ENCODE measurements at places on chromosomes 1 and 21. TPM values are rescaled to one million over a fixed set of nuclear protein-coding genes. Genes with fewer than 3 reads are reported as not detected.

- no peak for ATAC-seq
Observed at GRCh38 chr21:45367402-45368351, 37.3 kb upstream of the COL18A1 start.

GRCh38 chr1:165697491-165697880 lies 876 bp downstream of the ALDH9A1 start:
- ATAC-seq = no peak

The LRRC7 gene
- total RNA-seq = 0.08 TPM

The ETV3L gene
- total RNA-seq = not detected

- ATAC-seq = no peak
Observed at GRCh38 chr1:47533793-47534328, 96.0 kb downstream of the FOXD2 start.

The ABCG1 gene
- total RNA-seq = 4.2 TPM

DNA sequence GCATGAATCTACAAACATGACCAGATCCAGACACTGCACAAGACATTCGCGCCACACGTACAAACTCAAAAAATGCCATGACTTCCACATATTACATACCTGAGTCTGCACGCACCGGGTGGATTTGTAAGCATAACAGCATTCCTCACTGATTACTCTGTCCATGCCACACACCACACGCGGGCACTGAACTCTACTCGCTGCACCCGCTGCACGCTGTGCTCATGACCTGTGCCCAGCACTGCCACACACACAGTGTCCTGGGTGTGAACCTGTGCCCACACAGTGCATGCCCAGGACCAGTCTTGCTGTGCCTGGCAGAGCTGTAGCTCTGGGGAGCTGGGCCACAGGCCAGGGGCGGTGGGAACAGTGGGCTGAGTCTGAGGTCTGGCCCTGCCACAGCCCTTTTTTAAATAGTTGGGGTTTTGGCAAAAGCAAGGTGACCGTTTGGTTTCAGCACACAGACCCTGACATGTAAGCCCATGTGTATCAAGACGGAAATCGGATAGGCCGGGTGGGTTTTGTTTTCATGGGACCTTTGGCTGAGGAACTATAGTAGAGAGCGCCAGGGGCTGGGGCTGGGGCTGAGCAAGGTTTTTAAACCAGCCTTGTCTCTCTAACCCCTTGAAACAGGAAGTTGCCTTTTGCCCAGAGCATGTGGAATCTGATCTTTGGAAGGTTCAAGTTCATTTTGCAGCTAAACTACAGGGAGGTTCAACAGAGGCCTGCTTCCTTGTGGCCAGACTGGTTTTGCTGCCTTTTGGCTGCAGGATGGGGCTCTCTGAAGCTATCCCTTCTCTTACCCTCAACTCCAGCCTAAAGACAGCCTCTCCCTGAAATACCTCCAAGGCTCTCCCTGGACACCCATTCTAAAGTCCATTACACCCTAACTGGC lies 12.3 kb upstream of the GOLT1A start:
- peak; percentile 83 for ATAC-seq

- ATAC-seq = no peak
Observed at GRCh38 chr1:41901551-41901950, 17.2 kb downstream of the HIVEP3 start.

DNA sequence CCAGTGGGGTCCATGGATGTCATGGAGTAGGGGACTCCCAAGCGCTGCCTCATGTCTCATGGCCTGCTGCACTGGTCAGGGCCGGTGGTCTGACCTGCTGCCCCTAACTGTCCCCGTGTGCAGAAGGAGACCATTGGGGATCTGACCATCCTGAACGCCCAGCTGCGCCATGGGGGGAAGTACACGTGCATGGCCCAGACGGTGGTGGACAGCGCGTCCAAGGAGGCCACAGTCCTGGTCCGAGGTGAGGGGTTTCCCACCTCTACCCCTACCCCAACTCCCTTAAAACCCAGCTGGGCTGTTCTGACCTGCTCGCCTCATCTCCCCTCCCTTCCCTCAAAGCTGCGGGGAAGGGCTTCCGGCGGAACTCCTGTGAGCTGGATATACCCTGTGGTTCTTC lies 18.6 kb downstream of the TMEM81 start:
- ATAC-seq = no peak

DNA sequence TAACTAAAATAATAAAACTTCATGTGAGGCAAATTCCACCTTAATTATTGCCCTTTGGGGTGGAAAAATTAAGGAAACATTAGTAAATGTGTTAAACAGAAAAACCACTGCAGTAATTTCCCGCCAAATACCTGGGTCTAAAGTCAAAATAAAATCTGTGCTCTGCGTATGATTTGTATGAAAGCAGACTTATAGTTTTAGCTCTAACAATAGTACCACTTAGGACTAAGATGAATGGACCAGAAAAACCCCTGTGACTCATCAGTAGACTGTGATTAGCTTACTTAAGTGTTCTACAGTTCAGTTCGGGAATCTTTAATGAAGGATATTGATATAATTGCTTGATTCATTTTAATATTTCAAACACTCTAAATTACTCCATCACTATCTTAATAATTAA lies 23.3 kb upstream of the C1orf105 start:
- ATAC-seq = peak; percentile 62

The CR1L gene
- not detected for total RNA-seq

GRCh38 chr1:24186993-24187790 lies at the start of gene IFNLR1:
TSS of gene IFNLR1 (minus strand) at chr1:24187289. CDS start at chr1:24187248, 41 bp downstream.
- ATAC-seq = peak; percentile 80

GRCh38 chr1:75655931-75656330 lies 45.0 kb upstream of the SLC44A5 start:
- ATAC-seq = no peak

DNA sequence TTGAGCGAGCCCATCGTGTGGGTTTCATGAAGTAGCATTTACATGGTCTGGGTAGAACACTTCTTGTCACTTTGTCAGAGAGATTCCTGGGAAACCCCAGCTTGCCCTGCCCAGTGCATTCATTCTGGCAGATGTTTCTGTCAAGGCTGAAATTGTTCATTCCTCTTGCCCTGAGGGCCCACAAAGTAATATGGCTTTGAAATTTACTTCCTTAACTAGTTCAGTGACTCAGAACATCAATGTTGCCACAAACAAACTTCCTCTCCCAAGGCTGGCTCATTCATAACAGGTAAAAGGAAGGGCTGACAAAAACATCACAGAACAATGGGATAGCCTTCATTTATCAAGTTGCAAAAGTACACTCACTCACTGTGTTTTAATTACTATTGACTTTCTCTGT lies 5.0 kb upstream of the KIAA0040 start:
- ATAC-seq = peak; percentile 82

GRCh38 chr21:26810676-26811415 lies 34.4 kb downstream of the ADAMTS1 start:
- ATAC-seq = no peak

DNA sequence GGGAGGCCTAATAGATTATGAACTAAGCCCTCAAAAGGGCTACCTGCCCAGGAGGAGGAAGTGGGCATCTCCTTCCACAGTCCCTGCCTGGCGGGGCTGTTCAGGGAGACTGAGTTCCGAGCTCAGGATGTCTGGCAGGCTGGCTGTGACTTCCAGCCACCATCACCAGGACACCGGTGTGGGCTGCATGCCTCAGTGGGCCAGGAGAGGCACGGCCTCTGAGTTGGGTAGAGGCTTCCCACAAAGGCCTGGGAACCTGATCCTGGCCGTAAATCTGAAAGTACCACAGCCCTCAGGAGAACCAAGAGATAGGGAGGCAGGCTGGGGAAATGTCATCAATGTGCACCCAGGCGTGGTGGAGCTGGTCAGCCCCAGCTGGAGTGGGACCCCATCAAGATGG lies 29.1 kb downstream of the NTPCR start:
- ATAC-seq = no peak

GRCh38 chr1:7584157-7584556 lies 186.9 kb upstream of the VAMP3 start:
- ATAC-seq = no peak

The SIPA1L2 gene
- total RNA-seq = 36.9 TPM

- ATAC-seq = no peak
Observed at GRCh38 chr1:20974951-20975350, 187.8 kb upstream of the HP1BP3 start.

GRCh38 chr1:45444609-45445131 lies 46.3 kb downstream of the TESK2 start:
- no peak for ATAC-seq

The ZNF678 gene
- 2.7 TPM for total RNA-seq

DNA sequence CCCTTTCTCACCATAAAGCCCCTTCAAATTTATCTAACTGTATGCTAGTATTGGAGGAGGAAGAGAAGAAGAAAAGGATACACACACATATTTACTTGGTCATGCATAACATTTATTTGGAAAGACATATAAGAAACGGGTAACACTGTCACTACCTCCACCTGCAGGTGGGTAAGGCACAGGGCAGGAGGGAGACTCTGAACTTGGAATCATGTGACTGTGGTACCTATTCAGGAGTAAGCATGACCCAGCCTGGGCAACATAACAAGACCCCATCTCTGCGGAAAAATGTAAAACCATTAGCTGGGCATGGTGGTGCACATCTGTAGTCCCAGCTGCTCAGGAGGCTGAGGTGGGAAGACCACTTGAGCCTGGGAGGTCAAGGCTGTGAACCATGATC lies 1.4 kb upstream of the PADI6 start:
- ATAC-seq = peak; percentile 55

DNA sequence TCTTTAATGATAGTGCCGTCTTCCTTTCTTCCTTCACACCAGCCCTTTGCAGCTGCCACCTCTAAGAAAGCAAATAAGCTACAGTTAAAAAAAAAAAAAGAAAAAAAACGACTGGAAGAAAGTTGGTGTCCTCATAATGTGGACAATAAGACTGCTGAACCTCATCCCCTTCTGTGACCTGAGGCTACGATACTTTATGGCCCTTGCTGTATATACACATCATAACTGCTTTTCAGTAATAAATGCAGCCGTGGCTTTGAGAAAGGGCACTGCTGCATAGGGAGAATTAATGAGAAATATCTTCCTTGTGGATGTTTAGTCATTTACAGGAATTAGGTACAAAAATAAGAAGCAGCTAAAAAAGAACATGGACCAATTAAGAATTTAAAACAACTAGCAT lies 333.8 kb upstream of the ADGRL2 start:
- no peak for ATAC-seq

DNA sequence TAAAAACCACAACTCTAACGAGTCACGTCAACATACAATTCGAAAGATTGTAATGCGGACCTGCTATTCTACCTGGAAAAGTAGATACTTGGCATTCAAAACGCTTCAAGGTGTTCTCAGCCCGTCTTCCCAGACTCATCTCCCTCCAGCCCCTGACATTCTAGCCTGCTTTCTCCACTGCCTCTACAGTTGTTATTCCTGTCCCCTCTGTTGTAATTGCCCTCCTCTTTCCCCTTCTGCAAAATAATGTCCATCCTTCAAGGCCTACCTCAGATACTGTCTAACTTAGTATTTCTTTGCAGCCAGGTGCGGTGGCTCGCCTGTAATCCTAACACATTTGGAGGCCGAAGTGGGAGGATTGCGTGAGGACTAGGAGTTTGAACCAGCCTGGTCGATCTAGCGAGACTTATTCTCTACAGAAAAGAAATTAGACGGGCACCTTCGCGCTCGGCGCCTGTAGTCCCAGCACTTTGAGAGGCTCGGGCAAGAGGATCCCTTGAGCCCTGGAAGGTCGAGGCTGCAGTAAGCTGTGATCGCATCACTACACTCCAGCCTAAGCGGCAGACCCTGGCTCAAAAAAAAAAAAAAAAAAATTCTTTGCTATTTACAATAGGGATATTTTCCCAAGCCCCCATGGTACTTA lies 756 bp upstream of the RBM34 start:
- ATAC-seq = peak; percentile 2

DNA sequence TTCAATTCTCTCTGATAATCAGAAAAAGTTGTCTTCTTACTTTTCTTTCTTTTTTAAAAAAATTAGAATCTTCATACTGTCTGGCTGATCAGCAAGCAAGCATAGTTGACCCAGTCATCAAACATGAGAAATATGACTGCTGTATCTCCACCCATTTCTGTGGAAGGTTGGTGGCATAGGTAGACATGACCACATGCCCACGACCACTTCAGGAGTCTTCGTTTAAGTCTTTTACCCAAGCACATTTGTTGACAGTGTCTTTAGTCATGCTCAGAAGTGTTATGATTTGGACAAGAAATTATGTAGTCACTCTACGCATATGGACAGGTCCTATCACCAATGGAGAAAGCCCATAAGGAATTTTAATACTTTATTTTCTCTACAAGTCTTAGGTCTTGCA lies 74.8 kb upstream of the HSPA13 start:
- no peak for ATAC-seq

DNA sequence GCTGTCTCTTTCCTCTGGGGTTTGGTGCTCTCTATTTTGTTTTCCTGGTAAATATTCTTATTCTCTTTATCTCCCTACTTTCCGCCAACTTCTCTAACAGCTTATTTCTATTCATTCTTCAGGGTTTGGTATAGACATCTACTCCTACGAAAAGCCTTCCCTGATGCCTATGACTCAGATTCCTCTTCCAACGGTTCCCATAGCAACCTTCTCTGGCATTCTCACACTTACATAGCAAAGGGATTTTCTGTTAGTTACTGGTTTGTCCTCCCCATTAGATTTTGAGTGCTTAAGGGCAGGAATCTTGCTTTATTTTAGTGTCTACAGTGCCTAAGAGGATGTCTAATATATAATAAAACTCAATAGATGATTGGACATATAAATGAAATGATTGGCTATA lies 407.6 kb upstream of the DEPDC1 start:
- no peak for ATAC-seq

DNA sequence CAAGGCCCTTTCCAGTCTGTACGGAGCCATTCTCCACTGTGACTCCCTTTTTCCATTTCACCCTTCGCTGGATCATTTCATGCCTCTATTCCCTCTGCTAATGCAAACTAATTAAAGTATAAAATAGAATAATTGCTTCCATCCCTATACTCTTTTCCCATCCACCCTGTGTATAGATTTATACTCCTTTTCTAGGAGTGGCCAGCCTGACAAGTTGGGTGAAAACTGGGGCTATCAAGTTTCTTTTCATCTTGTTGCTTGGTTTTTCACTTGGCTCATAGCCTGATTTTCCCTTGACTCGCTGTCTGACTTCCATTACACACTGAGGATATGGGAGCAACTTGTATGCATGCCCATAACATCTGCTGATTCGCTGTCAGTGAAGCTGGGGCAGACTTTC lies 107.0 kb downstream of the PLXNA2 start:
- ATAC-seq = no peak

DNA sequence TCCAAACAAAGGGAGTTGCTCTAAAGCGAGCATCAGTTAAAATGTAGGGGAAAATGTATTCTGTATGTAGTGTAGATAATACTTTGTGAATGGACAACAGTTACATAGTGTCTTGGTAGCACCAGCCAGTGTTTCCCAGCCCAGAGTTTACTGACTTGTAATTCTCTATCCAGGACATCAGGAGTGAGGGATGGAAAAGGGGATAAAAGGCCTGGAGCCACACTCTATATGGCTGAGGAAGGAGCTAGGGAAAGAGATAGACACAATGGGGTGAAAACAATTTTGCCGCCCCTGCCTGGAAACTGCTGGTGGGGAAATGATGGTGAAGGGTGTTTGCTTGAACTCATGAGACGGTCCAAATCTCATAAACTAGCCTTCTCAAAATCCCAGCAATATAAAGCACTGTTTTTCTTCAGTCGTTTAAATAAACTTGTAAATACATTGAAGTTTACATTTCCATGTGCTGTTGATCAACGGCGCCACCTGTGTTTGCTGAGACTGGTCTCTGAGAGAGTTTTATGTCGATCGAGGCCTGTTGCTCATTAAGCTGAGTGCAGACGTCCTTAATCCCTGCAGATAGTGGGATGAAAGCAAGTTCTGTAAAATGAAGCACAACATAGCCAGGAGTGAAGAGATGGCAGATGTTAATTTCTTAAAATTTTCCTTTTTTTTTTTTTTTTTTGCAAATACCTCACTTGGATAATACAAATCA lies 27.9 kb upstream of the AGO1 start:
- ATAC-seq = no peak

GRCh38 chr1:54421101-54421504 lies 14.9 kb upstream of the SSBP3 start:
- peak; percentile 83 for ATAC-seq

The CCDC185 gene
- total RNA-seq = 0.24 TPM
